ENCODE measurements at places on chromosomes 7 and 10. TPM values are rescaled to one million over a fixed set of nuclear protein-coding genes. Genes with fewer than 3 reads are reported as not detected.

Gene LRIT1
- total RNA-seq = not detected

Gene KIAA1217
- total RNA-seq = 16.8 TPM

Gene CDH23
- 1.2 TPM for total RNA-seq

Gene GNG11
- 1.7 TPM for total RNA-seq

Gene AOAH
- total RNA-seq = not detected

Gene ANKRD61
- not detected for total RNA-seq

Gene RARRES2
- total RNA-seq = not detected

All from hair follicular keratinocyte (primary cell).